ENCODE measurements at places on chromosomes 11 and 22.

DNA sequence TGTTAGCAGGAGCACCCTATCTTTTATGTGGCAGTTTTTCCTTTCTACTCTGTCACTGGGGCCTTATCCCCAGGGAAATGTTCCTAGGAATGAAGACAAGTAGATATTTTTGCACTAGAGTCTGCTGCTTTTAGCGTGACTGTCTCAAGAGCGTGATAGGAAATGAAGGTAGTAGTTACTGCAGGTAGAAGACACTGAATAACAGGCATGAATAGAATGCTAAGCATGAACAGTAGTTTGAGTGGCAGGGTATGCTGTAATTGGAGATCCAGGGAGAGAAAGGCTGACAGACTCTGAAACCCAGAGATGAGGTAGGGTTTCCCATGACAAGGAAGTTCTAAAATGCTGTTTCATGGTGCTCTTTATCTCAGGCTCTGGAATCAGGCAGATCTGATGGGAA lies 475.1 kb downstream of the NELL1 start:
- DNase-seq = no peak

DNA sequence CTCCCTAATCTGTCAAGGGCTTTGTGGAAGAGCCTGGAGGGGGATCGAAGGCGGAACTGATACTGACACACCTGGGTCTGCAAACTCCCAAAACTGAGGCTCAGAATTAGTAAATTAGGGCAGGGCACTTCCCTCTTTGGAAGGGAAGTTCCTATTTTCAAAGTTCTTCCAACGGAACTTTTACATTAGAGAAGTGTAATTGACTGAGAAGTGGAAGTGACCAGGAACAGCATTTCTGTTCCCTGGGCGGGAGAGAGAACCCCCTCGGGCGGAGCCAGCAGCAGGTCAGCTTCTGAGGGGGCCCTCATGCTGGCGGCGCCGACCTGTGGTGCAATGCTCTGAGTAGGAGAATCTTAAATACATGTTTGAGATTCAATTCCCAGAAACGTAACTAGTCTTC lies 1.1 kb upstream of the CBL start:
- no peak for DNase-seq

- no peak for DNase-seq
Observed at GRCh38 chr22:42132457-42132856, 1.8 kb upstream of the CYP2D6 start.

GRCh38 chr22:39144101-39144767 lies 8.2 kb downstream of the CBX7 start:
- DNase-seq = no peak

GRCh38 chr22:22896601-22897000 lies 9.0 kb downstream of the IGLL5 start:
- no peak for DNase-seq

GRCh38 chr11:72079819-72080325 lies 470 bp downstream of the NUMA1 start:
- no peak for DNase-seq
